ENCODE measurements at places on chromosomes 1 and 21.

- DNase-seq, result no peak
These were observed 2.7 kb downstream of the ZBTB7B start for GRCh38 chr1:155005076-155006011.

GRCh38 chr1:64343823-64344190 is 126.1 kb upstream of the CACHD1 start:
- DNase-seq, result no peak

DNA sequence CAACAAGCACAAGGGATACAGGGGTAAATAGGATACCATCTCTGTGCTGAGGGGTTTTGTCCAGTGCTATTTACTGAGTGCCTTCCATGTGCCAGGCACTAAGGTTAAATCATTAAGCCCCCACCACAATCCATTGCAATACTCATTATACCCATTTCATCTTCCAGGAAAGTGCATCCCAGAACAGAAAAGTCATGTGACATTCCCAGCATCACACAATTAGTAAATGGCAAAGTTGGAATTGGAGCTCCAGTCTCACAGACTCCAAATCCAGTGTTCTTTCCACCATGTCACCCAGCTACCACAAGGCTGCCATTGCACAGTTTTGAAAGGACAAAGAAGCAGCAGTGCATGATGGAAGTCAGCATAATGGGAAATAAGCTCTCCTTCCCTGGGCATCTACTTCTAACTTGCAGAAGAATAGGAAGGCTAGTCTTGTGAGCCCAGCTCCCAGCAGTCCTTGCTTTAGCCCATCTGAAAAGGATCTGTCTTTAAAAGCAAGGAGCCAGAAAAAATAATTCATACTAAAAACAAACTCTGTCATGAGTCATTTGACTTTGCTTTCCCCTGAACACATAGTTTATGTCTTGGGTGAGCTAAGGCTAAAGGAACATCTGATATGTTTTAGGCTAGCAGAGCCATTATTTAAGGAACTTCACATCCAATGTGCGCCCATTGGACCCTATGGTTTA is 111.4 kb upstream of the HOOK1 start:
- DNase-seq, result no peak

DNA sequence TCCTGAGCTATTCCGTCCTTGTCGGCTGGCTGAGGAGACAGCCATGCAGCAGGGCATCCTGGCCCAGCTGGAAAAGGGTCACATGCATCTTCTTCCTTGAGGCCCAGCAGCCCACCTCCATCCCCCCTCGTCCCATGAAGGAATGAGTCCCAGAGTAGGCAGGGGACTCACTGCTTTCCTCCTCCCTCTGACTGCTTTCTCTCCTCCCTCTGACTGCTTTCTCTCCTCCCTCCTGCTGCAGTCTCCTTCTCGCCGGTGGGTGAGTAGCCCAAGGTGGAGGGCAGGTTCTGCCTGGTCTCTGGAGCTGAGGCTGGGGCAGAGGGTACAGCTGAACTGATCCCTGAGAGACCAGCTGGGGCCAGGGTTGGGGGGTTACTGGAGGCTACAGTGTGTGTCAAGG is 13.5 kb downstream of the NTRK1 start:
- DNase-seq, result no peak

GRCh38 chr1:227883073-227883520 is 64.6 kb downstream of the WNT9A start:
- no peak for DNase-seq

GRCh38 chr1:21594501-21594900 is 74.7 kb downstream of the RAP1GAP start:
- no peak for DNase-seq

DNA sequence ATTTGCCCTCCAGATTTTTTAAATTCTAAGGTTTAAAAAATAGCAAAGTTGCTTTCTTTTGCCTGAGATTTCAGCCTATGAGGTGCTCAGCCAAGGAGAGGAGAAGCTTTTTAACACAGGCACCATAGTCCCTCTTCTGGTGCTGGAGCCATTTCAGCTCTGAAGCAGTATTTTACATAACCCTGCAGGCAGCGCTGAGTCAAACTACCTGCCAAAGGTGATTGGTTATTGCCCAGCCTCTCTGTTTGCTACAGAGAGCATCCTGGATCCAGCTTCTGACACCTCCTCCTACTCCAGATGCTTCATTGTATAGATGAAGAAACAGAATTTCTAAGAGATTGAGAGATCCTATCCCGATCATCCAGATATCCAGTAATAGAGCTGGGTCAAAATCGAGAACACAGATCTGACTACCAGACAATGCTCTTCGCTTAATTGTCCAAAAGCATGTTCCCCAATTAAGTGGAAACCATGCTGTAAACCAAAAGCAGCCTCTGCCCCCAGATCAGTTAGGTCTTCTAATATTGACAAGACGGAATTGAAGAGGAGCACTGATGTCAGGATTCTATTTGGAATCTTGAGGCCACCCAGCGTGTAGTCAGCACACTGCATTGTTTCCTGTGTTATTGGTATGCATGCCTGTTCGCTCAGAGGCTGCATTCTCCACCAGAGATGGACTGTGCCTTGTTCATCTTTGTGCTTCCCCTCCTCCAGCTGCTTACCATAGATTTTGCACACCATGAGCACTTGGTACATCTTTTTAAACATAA is 22.1 kb downstream of the RGS8 start:
- no peak for DNase-seq

DNA sequence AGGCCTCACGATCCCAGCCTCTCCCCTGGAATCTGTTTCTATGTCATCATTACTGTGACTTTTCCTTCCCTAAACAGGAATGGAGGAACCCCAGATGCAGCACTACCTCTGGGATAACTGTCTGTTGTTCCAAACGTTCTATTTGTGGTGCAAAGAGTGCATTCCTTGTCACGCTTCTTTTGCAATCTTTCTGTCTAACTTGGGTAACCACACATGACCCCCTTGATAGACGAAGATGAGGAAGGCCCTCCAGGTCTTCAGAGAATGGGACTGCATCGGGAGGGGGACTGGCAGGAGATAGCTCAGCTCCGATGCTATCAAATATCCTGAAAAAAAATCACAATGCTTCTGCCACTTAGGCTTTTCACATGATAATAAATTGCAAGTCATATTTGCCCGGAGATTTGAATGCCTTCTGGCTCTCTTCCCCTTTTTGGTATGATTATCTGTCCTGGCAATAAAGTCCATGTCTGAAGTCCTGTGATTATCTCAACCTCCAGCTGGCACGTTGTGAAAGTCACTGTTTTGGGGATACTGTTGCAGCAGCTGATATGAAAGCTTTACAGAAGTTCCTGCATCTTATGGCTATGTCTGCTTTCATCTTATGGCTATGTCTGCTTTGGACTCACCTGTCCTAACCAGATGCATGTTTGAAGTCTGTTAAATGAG is 148.7 kb upstream of the LMO4 start:
- DNase-seq, result no peak

- no peak for DNase-seq
These were observed 769 bp upstream of the ADAMTS4 start for GRCh38 chr1:161199506-161200139.

DNA sequence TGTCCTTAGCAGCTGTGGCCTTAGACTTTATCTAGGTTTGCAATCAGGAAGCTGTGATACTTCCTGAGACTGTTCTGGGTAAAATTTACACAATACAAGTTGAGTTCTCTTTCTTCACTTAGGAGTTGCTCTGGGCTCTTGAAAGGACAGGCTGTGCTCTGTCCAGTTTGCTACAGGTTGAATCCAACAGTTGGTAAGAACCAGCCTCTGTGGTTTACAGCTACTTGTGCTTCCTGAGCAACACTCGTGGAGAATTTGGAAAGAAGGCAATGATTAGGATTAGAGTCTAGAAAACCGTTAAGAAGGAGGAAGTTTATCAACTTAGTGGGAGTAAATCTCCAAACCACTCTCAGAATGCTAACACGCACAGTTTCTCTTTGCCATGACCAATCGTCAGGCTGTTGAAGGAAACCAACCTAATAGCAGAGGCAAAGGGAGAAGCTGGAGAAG is 26.8 kb downstream of the GFI1 start:
- no peak for DNase-seq

- no peak for DNase-seq
These were observed 241.2 kb upstream of the MAP1LC3C start for GRCh38 chr1:242240077-242240476.

- DNase-seq, result no peak
These were observed 8.3 kb upstream of the LGALS8 start for GRCh38 chr1:236515443-236515958.

- DNase-seq, result no peak
These were observed 8.6 kb upstream of the ACTRT2 start for GRCh38 chr1:3012456-3013291.

- DNase-seq, result no peak
These were observed 1.4 kb upstream of the MAN1C1 start for GRCh38 chr1:25615172-25615541.

- no peak for DNase-seq
These were observed 16.0 kb downstream of the C21orf58 start for GRCh38 chr21:46307625-46308024.

GRCh38 chr1:103256490-103256889 is 148.2 kb upstream of the COL11A1 start:
- DNase-seq, result no peak
